Muscle of leg (tissue), 16 donors: ENCODE measurements at places on chromosomes 7 and 10.

DNA sequence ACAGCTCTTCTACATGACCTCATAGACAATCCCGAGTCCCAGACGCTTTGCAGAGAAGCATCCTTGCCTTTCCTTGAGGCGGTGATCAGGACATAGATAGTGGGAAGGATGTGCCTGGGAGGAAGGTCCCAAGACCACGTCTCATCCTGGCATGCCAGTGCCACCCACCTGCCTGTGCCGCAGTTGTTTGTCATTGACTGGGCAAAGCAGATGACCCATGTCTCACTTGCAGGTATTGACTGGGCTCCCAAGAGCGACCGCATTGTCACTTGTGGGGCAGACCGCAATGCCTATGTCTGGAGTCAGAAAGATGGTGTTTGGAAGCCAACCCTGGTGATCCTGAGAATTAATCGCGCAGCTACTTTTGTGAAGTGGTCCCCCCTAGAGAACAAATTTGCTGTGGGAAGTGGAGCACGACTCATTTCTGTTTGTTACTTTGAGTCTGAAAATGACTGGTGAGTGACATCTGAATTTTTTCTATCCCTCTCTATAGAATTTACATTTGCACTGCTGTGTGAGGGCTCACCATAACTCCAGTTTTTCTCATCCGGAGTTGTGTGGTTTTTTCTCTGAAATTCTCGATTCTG is 18.5 kb downstream of the ARPC1A start:
- no peak for DNase-seq

GRCh38 chr10:92124020-92124419 is 166.9 kb downstream of the CPEB3 start:
- DNase-seq, result peak; percentile 35

GRCh38 chr10:101061624-101062231 is at the start of gene KAZALD1:
Gene KAZALD1, plus strand, starts transcription at chr10:101061989. Its CDS starts 604 bp downstream, at chr10:101062593.
- peak; percentile 99 for DNase-seq

DNA sequence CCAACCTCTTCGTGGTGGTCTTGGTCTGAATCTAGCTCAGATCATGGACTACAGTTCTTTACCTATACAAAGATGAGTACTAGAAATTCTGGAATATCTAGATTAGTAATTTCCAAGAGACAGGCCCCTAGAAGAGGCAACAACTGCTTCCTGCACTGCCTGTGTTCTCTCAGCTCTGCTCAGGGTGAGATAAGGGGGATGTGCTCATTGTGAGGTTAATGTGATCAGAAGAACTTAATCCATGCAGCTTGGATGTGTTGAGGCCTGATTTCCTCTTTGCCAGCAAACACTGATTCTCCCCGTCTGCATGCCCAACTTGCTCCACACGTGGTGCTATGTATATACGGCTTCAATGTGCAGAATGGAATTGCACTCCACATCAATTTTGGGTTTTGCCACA is 268.0 kb downstream of the PHTF2 start:
- DNase-seq, result no peak

GRCh38 chr10:80421050-80421706 is 12.8 kb downstream of the PRXL2A start:
- DNase-seq, result no peak

DNA sequence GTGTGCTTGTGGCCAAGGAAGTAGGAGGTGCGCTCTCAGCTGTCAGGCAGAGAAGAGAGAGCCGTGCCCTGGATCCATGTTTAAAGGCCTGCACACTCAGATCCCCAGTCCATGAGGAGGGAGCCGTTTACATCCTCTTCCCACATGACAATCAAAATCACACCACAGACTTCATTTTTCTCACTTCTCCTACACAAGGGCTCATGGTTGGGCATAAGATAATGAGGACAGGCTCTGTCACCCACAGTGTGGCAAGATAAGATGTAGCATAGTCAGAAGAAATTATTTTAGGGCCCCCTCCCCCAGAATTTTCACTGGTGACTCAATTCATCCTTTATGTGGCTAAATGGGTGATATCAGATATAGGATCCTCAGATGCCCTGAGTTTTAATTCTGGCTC is 35.9 kb upstream of the INHBA start:
- DNase-seq, result no peak

DNA sequence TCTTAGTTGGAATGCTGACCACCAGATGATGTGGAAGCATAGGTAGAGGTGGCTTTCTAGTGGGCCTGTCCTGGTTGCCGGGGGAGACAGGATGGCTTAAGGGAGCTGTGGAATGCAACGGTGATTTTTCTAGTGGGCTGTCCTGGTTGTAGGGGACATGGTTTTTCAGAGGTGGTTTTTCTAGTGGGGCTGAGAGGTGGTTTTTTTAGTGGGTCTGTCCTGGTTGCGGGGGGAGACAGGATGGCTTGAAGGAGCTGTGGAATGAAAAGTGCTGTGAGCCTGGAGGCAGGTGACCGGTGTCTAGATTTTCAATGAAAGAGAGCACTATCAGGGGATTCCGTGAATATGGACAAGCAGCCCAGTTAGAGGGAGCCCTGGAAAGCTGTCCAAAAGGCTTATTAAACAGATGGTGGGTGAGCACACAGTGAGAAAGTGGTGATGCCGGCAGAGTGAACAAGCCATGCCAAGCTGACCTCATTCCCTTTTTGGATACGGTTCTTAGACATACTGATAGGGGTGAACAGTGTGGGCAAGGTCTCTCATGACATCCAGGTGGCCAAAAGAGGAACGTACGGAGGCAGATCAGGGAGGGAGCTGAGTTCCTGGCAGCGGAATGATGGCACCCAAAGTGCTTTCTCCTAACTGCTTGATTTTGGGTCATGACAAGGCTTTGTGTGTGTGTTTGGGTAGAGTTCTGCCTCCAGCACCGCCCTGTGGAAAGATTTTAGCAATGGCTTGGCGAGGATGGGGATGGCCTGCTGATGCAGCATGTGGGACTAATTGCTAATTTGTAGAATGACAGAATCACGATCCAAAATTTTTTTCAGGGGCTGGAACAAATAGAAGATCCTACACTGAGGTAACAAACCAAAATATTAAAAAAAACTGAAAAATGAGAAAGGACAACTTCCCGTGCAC is 126.6 kb downstream of the TMEM178B start:
- DNase-seq, result peak; percentile 4

- peak; percentile 5 for DNase-seq
These were observed 18.9 kb upstream of the PNLIPRP3 start for GRCh38 chr10:116408719-116409118.

- no peak for DNase-seq
These were observed 71.9 kb downstream of the FAM13C start for GRCh38 chr10:59290448-59290847.

DNA sequence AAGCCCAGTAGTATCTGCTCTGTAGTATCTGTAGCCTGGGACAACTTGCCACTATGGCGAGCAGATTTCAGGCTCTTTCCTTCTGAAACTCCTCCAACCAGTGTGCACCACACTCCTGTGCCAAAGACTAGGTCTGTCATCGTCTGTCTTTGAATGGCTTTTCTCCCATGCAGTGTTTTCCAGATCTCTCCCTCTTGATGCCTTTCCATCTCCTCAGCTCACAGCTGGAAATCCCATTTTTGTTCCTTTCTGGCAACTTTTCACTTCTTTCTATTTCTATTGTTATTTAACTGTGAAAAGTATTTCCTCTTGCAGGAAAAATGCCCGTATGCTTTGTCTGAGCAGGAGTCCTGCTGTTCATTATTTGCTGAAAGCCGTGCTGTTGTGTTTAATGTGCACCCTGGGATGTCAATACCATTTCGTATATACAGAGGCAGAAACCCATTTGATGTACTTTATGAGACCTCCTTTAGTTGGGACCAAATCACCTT is 373.7 kb downstream of the PHTF2 start:
- peak; percentile 84 for DNase-seq

DNA sequence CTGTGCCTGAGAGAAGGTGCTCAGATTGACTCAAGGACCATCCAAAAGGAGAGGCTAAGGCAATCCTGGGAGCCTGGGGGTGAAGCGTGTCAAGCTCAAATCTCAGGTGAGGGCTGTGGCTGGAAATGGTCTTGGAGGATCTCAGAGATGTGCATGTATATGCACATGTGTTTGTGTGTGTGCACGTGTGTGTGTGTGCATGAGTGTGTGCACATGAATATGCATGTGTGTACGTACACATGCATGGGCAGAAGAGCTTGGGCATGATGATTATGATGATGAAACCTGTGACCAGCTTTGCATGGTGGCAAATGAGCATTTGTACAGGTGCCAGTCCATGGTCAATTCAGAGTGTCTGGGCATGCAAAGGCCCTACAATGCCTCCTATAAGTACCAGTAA is 326.6 kb downstream of the CXCL12 start:
- no peak for DNase-seq

- DNase-seq, result no peak
These were observed 600.4 kb downstream of the KCNMA1 start for GRCh38 chr10:77036993-77037734.

DNA sequence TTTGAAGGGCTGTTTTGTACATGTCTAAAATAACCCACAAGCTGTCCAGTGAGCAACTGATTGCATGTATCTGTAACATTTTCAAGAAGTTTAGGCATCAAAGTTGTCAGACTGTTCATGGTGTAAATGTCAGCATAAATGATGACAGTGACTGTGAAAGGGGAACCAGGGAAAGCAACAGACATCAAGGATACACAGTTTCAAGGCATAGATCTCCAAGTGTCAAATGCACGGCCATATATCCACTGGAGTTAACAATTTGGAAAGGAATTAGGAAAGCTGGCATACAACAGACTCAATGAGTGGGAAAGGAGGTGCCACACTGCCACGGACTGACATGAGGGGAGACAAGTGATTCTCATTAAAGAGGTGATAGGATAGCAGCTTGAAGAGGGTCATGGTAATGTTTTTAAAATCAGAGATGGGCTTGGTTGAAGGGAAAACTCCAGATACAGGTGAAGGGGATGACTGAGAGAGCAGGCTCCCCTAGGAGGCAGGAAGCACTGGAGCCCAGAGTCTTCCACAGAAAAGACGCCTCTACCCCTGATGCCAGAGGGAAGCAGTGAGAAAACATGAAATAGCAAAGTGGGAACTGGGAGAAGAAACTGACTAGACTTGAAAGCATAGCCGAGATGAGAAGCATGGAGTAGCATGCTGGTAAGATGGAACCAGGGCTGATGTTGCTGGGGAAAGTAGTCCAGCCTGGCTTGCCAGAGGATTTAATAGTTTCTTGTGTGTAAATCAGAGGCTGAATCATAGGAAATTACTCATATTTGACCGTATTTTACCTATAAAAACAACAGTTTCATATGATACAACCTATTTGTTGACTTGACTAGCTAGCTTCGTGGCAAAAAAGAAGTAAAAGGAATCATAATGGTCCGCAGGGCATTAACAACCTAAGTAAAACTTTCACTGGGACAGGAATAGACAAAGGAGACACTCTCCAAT is 18.6 kb downstream of the NSMCE4A start:
- no peak for DNase-seq

DNA sequence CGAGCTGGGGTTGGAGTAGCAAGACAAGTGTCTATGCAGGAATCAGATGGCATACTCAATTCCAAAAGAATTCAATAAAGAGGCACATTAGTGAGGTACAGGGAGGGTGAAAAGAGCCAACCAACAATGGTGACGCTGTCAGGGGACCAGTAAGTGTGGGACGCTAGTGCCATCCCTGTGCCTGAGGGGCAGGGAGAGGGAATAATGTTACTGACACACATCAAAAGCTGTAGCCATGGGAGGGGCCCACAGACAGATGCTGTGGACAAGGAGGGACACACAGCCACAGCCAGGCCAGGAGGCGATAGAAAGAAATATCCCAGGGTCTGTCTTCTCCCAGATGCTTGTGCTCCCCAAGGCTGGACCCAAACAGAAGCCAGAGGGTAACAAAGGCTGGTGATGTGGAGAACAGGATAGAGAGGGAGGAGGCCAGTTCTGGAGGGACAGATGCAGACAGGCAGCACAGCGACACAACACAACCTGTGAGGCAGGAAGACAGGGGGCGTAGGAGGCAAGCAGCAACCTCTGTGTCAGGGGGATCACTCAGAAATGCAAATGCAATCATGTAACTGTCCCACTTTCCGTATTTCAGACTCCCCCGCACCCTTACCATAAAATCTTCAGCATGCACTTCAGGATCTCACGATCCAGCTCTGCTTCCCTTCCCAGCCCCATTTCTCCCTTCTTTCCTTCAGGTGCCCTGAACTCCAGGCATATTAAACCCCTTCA is 240.5 kb upstream of the FZD8 start:
- no peak for DNase-seq

- no peak for DNase-seq
These were observed 54.7 kb upstream of the CCNJ start for GRCh38 chr10:95988702-95989101.

DNA sequence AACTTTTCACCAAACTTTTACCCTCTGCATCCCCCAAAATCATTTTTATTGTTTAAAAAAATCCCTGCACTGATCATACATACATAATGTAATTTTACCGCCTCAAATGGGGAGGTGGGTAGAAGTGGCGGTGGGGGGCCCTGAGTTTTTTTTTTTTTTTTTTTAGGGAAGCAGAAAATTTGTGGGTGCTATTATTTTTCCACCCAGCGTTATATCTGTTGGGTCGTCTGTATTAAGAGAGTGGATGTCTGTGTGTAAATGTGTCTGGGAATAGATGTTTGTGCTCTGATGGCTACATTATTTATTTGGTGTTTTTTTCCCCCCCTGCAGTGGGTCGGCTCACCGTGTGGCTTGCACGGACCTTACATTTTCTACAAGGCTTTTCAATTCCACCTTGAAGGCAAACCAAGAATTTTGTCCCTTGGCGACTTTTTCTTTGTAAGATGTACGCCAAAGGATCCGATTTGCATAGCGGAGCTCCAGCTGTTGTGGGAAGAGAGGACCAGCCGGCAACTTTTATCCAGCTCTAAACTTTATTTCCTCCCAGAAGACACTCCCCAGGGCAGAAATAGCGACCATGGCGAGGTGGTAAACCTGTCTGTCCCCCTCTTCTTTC is 438 bp downstream of the ARID5B start:
- DNase-seq, result peak; percentile 87

- no peak for DNase-seq
These were observed 23.4 kb upstream of the SGCE start for GRCh38 chr7:94679358-94679757.

GRCh38 chr10:287814-288213 is 152.6 kb downstream of the ZMYND11 start:
- no peak for DNase-seq

DNA sequence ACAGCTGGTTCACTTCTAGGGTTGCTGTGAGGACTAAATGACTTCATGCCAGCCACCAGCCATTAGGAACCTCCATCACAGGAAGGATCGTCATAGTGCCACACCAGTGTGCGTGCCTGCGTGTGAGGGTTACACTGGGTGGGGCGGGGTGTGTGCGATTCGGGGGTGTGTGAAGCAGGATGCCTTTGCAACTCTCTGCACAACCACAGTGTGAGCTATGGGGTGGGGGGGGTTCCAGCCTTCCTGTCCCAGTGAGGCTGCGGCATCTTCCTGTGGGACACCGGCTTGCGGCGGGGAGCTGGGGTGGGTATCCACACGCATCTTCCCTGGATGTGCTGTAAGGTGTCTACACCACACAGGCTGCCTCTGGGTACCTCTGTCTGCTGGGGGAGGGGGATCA is 6.9 kb upstream of the ELFN1 start:
- no peak for DNase-seq

GRCh38 chr7:1619152-1620079 is 49.6 kb upstream of the PSMG3 start:
- DNase-seq, result no peak

GRCh38 chr10:122374859-122375678 is 561 bp downstream of the PLEKHA1 start:
- DNase-seq, result peak; percentile 77
